Fibroblast of upper back skin (primary cell): ENCODE measurements at places on chromosomes 7 and 10.

- no peak for DNase-seq
These were observed 28.1 kb downstream of the TWIST1 start for GRCh38 chr7:19089378-19089777.

- DNase-seq: no peak
These were observed 68.3 kb downstream of the PWWP2B start for GRCh38 chr10:132465193-132465888.

DNA sequence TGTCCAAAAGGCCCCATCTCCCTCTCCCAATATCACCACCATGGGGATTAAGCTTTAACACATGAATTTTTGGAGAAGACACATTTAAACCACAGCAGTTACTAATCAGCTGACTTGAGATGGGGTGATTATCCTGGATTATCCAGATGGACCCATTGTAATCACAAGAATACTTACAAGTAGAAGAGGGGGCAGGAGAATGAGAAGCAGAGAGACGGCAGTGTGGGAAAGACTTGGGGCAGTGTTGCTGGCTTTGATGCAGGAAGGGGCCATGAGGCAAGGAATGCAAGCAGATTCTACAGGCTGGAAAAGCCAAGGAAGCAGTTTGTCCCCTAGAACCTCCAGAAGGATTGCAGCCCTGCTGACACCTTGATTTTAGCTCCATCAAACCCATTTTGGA is 30.7 kb upstream of the INMT start:
- no peak for DNase-seq

GRCh38 chr7:108265007-108265406 is 134.8 kb upstream of the LAMB4 start:
- DNase-seq: no peak

- no peak for DNase-seq
These were observed 85.9 kb downstream of the ELMO1 start for GRCh38 chr7:37362802-37363201.

DNA sequence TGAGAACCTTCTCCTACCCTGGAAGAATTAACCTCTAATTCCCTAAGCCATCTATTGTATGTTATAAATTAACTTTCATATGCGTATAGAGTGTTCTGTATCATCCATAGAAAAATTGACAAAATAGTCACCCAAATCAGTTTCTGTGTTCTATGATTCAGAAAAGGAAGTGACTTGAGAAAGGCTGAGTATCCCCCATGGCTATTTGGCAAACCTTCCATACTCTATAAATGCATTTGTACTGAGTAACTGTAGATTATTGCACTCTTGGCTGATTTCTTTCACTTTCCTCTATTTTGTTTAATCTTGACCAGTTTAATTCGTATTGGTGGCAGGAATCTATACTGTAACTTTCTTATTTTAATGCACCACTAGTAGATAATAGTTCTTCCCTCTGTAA is 182.2 kb downstream of the HTR7 start:
- peak; percentile 42 for DNase-seq

DNA sequence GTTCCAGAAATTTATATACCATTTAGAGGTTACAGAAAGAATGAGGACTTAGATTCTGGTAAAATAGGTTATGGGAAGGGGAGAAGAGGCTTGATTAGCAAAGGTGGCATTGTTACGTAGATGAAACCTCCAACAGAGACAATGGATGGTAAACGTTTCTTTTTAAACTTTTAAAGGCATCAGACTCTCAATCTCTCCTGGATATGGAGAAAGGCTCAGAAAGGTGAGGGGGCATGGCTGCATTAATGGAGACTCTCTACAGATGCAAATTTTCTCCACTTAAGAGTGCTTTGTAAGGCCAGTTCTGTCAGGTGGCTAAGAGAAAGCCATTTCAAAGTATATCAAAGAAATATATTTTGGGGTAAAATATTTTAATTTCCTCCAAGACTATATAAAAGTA is 240.9 kb upstream of the PTER start:
- DNase-seq: no peak

- DNase-seq: no peak
These were observed 4.3 kb downstream of the GPER1 start for GRCh38 chr7:1092161-1092632.

DNA sequence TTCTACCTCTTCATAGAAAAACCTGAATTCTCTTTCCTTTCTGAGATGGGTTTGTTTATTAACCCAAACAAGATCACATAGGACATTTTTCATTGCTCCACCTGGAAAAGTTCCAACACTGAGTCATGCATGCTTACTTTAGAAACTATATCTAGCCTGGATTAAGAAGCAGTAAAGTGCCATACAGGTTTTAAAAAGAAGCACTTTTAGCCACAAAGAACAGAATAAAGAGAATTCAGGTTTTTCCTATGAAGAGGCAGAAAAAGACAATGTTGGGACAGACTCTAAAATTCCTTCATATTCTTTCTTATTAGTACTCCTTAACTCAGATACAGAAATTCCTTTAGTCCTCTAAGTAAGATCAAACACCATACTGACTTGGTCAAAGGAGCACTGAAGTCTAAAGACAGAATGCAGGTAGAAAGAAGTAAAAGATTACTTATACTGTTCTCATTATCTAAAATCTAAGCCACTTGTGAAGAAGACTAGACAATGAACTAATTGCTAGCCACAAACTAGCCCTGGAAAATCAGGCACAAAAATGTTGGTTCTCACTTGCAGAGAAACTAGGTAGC is 241.3 kb downstream of the ANK3 start:
- peak; percentile 85 for DNase-seq

GRCh38 chr7:9231630-9232121 is 798.3 kb downstream of the NXPH1 start:
- no peak for DNase-seq

- DNase-seq: no peak
These were observed 48.3 kb downstream of the ABCB1 start for GRCh38 chr7:87552351-87552900.

- no peak for DNase-seq
These were observed 90.3 kb upstream of the SFMBT2 start for GRCh38 chr10:7501157-7501556.
